Hematopoietic multipotent progenitor cell treated with erythropoietin and hydrocortisone succinate and interleukin-3 and kit ligand, for 15 days (in vitro differentiated cells): ENCODE measurements at places on chromosomes 5 and 9.

DNA sequence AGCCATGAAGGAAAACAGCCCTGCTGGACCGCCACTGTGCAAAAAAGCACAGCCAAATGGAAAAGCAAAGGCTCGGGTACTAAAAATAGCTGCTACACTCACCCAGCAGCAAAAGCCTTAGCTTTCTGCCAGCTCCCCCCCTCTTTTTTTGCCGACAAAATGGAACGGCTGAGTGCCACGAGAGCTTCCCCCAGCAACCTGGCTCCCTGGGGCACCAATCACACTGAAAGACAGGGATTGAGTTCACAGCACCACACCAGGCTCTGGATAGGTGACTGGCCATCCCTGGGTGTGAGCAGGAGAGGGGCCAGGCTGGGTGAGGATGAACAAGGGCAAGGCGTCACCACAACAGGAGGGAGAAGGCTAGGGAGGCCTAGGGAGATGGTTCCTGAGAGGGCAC, 66.7 kb downstream of the SIL1 start:
- DNase-seq, result no peak

DNA sequence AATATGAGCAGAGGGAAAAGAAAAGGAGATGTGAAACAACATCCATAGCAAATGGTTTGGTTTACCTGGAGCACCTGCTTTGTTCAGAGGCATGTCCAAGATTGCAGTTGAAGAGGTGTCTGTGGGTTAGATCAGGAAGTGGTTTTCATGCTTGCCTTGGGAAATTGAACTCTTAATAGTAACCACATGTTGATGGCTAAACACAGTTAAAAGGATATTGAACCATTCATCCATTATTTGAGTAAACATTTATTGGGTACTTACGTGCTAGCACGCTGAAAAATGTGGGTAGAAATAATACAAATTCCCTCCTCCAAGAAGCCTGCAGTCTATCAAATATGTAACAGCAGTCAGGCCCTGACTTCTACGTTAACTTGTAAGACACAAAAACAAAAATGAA, 235.7 kb upstream of the TNC start:
- no peak for DNase-seq

DNA sequence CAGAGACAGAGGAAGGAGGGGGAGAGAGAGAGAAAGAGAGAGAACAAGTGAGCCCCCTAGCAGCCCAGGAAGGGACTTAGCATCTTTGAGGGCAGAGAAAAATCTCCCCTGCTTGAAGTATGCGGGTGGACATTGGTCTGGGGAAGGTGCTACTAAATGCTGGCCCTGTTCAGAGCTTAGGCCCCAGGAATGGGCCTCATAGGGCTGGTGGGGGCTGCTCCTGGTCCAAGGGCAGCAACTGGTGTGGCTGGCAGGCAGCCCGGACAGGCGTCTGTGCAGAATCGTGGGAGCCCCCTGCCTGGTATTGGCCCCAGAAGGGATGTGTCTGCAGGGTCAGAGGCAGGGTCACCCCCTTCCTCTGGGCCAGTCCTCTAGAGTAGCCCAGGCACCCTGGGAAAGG, 47.8 kb upstream of the SUSD3 start:
- no peak for DNase-seq

GRCh38 chr5:50849554-50849953, 183.1 kb downstream of the PARP8 start:
- DNase-seq, result no peak

GRCh38 chr9:108416324-108416723, 439.5 kb downstream of the ACTL7B start:
- DNase-seq, result no peak
